ENCODE measurements at places on chromosomes 2 and 18. TPM values are rescaled to one million over a fixed set of nuclear protein-coding genes. Genes with fewer than 3 reads are reported as not detected.
A peak's percentile ranks its signal among the peaks of the same experiment; 100 is the strongest.

DNA sequence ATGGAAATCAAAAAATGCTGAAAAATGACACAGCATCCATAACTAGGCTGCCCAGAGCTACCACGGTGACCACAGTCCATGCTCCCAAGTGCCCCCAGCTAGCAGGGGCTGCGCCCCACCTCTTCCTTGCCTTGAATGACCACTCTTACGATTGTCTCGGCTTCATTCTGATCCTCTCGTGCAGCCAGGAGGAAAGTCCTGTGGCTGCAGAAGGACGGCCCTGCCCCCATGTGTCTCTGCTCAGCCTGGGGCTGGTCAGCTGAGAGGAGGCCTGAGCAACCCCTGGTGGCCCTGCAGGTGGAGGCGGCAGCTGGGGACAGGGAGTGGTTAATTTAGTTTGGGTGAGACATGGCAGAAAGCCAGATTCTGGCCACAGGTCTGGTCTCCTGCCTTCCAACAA is 54.3 kb downstream of the KCNF1 start:
- H3K4me3 ChIP-seq = no peak overlapping the region
- no peak for DNase-seq
- no peaks in the 10 kb centered on the region for H3K36me3 ChIP-seq
- no peaks in the 10 kb centered on the region for H3K27me3 ChIP-seq

DNA sequence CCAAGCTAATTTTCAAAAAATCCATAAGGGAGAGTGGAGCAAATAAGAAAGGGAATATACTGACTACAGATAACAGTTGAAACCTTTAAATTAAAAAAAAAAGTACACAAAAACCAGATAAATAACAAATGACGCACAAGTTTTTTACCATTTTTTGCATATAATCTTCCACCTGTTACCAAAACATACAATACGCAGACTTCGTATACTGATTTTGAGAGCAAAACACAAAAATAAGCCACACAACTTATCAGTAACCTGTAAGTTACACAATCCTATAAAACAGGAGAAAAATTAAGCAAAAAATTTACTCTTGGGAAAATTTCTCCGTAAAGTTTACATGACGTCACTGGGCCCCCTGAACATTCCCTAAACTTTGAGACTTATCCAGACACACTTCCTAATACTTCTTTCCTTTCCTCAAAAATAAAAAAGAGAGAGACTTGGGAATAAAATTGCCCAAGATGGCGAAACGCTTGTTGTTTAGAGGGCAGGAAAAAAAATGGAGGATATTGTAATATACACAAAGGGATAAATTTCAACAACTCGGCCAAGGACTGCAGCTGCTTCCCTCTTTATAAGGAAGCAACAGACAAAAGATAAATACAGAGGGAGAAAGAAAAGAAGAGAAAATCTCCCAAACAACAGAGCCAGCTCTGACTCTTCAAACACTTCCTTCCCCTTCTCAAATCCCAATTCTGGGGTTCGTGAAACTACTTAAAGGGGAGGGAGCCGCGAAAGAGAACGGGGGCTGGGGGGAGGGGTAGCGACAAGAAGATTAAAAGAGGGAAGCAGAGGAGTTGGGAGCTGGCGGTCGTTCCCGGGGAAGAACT is 1.6 kb downstream of the BAZ2B start:
- no peak for DNase-seq
- peak overlapping the region; percentile 73 for H3K4me3 ChIP-seq
- H3K27ac ChIP-seq = peak overlapping the region; percentile 99
- no peaks in the 10 kb centered on the region for H3K36me3 ChIP-seq
- H3K4me1 ChIP-seq = peaks cover 33% of the 10 kb centered on the region

DNA sequence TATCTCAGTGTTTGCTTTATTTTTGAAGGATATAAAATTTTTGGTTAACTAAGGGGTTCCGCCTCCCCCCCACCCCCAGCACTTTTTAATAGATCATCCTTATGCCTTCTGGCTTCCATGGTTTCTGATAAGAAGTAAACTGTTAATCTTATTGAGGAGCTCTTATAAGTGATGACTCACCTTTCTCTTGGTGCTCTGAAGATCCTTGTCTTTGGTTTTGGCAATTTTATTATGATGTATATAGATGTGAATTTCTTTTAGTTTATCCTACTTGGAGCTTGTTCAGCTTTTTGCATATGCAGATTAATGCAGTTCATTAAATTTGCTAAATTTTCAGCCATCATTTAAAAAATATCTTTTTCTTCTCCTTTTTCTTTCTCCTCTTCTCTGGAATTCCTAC is 91.7 kb upstream of the CTAGE1 start:
- H3K36me3 ChIP-seq = no peaks in the 10 kb centered on the region
- no peak overlapping the region for H3K4me3 ChIP-seq
- H3K27me3 ChIP-seq = no peaks in the 10 kb centered on the region
- DNase-seq = no peak

The NPAS2 gene
- total RNA-seq = 15.4 TPM

All from thyroid gland (tissue), 4 donors.